ENCODE measurements at places on chromosomes 7 and 10. TPM values are rescaled to one million over a fixed set of nuclear protein-coding genes. Genes with fewer than 3 reads are reported as not detected.

Gene TMEM178B
- not detected for total RNA-seq

Gene H2BK1
- not detected for total RNA-seq

Gene SFTPA1
- not detected for total RNA-seq

Gene SRI
- total RNA-seq, result 140 TPM

Gene SFRP4
- total RNA-seq, result not detected

Gene POM121C
- 101 TPM for total RNA-seq

Gene NUP205
- 132 TPM for total RNA-seq

Gene GPR15LG
- total RNA-seq, result not detected

Gene C10orf53
- total RNA-seq, result not detected

Gene EBLN1
- total RNA-seq, result not detected

Gene ANKRD1
- total RNA-seq, result not detected

Gene TSPAN12
- not detected for total RNA-seq

Gene CCL24
- total RNA-seq, result not detected

Gene SLC25A40
- total RNA-seq, result 53.6 TPM
